ENCODE measurements at places on chromosomes 12 and 14.

DNA sequence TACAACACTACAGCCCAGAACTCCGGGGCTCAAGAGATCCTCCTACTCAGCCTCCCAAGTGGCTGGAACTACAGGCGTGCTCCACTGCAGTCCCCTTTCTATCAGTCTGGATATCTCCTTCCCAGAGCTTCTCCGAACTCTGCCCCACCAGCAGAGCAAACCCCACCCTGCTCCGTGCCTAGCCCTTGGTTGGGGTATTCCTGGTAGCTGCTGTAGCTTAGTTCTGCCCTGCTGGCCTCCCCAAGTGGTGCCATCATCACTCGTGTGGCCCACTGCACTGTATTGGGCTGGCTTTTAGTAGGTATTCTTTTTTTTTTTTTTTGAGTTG lies 9.5 kb downstream of the HSP90AA1 start:
- no peak for DNase-seq

- DNase-seq: peak; percentile 37
These were observed 99.2 kb downstream of the SCARB1 start for GRCh38 chr12:124764451-124764850.

DNA sequence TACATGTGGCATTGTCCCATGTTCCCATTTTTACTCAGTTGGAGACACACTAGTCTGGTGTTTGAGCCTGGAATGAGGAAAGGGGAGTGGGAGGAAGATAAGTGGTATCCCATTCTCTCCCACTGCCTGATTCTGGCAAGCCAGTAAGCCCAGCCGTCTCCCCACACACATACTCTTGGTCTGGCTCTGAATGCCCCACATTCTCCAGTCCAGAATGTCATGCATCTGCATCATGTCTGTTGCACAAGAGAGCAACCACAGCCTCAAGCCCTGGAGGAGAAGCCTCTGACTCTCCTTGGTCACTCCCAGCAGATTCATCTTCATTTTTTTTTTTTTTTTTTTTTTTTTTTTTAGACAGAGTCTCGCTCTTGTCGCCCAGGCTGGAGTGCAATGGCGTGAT lies 48.0 kb downstream of the DRAM1 start:
- no peak for DNase-seq

DNA sequence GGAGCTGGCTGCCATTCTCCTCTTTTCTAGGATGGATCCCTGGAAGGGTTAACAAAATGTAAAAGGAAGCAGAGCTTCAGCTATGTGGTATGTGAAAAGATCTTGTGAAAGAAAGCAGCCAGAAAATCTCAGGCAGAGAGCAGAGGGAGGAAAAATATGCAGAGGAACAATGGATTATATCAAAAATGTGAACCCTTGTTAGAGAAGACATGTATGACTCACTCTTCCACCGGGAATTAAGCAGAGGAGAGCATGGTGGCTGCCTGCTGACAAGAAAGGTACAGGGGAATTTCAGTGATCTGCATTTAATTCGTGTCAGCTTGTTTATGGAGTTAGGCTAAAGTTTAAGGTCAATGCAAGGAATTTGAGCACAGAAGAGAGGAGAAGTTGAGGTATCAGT lies 46.3 kb downstream of the KCNA1 start:
- DNase-seq: no peak

GRCh38 chr12:50483488-50483887 lies 21.3 kb upstream of the DIP2B start:
- DNase-seq: no peak

- peak; percentile 22 for DNase-seq
These were observed 110.6 kb downstream of the MYRFL start for GRCh38 chr12:69935651-69936100.
